Trophoblast cell (in vitro differentiated cells and primary cell): ENCODE measurements at places on chromosomes 13 and 19.

DNA sequence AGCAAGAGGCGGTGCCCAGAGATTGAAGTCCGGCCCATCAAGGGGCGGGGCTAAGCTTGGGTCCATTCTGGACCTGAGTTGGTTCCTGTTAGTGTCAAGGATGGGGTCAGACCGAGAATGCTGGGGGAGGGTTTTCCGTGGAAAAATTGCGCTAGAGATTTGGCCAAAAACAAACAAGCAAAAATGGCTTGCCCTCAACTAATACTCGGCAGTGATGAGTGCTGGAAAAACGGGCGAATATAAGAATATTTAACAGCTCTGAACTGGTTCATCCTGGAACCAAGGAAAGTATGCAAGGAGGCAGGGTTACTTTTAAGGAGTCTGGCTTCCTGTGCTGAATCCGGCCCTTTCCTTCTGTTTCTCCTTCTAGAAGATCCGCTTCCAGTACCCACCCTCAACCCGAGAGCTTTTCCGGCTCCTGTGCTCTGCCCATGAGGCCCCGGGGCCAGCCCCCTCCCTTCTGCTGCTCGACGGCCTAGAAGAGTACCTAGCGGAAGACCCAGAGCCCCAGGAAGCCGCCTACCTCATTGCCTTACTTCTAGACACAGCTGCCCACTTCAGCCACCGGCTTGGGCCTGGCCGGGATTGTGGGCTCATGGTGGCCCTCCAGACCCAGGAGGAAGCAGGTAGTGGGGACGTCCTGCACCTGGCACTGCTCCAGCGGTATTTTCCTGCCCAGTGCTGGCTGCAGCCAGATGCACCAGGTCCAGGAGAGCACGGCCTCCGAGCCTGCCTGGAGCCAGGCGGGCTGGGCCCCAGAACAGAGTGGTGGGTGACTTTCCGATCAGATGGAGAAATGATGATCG, 880 bp downstream of the SWSAP1 start:
- no peak for DNase-seq

- peak; percentile 57 for DNase-seq
Observed at GRCh38 chr19:34712395-34713261, 21.4 kb upstream of the ZNF181 start.

GRCh38 chr19:4010808-4011110, 3.2 kb downstream of the PIAS4 start:
- no peak for DNase-seq

DNA sequence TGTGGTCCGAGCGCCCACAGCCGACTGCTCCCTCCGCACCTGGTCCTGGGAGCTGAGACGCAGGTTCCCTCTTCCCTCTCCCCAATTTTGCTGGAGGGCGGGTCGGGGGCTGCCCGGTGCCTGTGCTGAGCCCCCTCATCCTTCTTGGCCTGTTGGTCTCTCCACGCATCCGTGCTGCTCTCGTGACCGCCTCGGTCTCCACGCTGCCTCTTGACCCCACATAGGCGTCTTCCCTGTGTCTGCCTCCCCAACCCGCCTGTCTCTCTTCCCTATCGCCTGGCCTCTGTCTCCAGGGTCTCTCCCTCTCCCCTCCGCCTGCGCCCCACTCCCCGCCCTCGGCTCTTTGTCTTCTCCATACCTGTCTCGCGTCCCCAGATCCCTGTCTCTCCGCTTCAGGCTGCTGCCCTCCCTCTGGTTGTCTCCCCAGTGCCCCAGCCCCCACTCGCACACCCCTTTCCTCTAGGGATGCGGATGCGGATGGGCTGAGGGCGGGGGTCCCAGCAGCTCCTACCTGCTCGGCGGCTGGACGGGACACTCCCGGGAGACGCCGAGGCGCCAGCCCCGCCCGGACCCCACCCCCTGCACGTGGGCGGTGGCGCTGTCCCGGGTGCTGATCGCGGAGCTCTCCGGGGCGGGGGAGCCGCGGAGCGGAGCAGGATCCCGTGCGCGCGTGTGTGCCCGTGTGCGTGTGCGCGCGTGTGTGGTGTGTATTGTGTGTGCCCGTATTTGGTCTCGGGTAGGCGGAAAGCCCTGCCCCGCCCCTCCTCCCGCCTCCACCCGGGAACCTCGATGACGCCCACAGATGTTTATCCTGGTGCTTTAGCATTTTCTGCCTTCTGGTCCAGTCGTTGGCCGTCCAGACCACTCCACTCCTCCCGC, at the start of gene SYT5:
Gene SYT5 (minus strand): TSS at position 684 of the 879 bp plus-strand sequence. CDS start 1,248 bp downstream, outside the sequence.
- DNase-seq = peak; percentile 52

DNA sequence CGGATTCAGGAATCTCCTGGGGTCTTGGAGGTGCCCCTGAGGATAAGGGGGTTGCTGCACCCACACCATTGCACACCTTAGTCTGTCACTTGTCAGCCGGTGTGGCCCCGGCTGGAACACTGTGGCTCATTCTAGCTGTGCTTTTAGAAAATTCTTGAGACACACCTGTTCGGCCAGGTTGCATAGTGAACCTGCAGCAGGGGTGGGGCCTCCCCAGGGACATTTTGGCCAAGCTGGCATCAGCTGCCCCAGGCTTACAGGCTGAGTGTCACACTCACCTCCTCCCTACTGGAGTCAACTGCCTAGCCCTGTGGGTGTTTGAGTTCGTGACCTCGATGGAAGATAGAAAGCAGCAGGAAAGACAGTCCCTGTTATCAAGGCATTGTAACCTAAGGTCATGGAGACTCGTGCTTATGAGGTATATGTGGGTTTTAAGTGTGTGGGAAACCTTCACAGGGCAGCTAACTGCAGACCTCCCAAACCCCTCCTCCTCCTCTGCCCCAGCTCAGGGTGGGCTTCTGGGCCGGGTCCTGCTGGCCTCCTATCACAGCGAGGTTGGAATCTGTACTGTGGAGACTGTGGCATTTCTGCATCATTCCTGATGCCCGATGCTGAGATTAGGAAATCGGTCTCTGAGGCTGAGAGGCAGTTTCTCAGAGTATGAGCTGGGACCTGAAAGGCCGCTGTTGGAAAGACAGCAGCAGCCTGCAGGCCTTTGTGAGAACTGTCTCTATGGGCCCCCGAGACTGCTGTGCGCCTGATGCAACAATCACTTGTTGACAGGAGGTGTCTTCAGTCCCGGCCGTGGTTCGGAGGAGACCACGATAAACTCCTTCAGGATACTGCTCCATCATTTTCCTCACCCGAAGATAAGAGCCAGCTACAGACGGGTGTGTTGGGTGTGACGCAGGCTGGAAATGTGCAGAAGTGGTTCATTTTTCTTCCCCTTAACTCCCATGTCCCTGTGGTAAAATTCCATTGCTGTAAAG, 72.2 kb downstream of the ATP11A start:
- peak; percentile 31 for DNase-seq

GRCh38 chr19:49149652-49150105, 5.5 kb downstream of the HRC start:
- peak; percentile 40 for DNase-seq

GRCh38 chr19:39397360-39398296, 6.5 kb downstream of the MED29 start:
- peak; percentile 74 for DNase-seq

DNA sequence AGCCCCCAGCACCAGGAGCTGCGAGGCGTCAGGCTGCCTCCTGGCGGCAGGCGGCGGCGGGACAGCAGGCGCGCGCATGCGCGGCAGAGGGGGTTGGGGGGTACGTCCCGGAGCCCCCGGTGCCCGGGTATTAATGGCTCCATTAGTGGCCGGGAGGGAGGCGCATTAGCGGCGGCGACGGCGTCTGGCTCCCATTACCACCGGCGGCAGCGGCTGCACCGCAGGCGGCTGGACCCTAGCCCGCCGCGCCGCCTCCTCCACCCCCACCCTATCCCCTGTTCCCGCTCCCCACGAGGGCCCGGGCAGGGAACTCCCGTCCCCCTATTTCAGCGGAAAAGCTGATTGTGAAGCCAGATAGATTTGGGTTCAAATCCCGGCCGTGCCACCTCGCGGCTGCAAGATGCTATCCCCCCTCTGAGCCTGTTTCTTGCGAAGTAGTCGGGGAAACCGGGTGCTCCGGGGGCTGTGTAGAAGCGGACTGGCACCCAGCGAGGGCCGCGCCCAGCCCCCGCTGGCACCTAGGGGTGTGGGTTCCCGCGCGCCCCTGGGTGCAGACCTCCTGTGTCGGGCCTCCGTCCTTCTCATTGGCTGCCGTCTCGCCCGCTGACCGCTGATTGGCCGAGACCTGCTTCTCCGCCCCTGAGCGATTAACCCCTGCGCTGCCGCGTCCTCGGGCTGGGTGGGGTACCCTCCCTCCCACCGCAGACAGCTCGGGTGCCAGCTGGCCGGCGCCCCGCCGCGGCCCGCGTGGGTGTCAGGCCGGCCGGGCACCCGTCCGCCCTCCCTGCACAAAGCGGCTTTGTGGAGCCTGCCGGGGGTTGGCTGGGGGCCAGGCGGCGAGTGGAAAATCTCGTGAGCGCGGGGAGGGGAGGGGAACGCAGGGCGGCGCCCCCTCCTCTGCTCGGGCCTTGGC, 11.1 kb downstream of the CIC start:
- DNase-seq = peak; percentile 52

DNA sequence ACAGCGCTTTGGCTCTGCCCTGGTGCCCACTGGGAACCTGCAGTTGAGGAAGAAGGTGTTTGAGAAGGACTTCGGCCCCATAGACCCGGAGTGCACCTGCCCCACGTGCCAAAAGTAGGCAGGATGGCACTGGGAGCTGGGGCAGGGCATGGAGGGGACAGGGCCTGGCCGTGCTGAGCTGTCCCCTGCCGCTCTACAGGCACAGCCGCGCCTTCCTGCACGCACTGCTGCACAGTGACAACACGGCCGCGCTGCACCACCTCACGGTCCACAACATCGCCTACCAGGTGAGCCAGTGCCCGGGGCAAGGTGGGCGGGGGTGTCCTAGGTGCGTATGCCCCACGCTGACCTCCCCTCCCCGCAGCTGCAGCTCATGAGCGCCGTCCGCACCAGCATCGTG, 5.1 kb upstream of the DNM2 start:
- no peak for DNase-seq

GRCh38 chr19:15640294-15640903, at the start of gene CYP4F3:
Gene CYP4F3, plus strand, starts transcription at chr19:15640897. Its CDS starts 519 bp downstream, at chr19:15641416.
- DNase-seq = no peak

- peak; percentile 89 for DNase-seq
Observed at GRCh38 chr19:14916848-14917247, 24.4 kb upstream of the OR7C2 start.
